ENCODE measurements at places on chromosomes 3 and 15.

- DNase-seq = no peak
These were observed 216.7 kb downstream of the PTPRG start for GRCh38 chr3:61778095-61778494.

DNA sequence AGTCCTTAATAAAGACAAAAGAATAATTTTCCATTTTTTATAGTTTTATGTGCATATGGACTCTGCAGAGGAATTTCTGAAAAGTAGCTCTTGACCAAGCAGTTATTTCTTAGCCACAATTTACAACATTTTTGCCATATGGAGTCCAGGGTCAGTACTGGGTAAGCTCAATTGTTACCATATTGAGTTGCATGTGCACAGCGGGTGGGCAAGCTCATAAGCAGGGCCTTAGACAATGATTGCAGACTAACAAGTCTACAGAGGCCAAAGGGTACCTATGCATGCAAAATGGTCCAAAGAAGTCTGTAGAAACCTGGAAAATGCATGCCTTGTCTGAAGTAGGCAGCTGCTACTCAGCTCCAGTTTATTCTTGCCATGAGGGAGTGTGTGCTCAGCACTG, 19.0 kb upstream of the ARHGEF26 start:
- no peak for DNase-seq

DNA sequence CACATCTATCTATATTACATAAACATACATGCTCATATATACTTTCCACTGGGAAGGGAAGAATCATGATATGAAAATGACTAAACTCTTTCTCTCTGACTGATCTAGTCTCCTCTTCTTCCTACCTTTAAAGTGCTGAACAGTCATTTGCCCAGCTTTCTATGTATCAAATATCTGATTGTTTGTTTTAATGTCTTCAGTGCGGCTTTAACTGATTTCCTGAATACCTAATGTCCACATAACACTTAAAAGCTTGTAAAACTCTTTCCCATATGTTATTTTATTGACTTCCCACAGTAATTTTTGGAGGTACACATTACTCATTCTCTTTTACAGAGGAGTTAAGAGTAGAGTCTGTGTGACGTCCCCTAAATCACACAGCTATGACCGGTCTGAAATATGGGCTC, 28.2 kb downstream of the CPOX start:
- no peak for DNase-seq

DNA sequence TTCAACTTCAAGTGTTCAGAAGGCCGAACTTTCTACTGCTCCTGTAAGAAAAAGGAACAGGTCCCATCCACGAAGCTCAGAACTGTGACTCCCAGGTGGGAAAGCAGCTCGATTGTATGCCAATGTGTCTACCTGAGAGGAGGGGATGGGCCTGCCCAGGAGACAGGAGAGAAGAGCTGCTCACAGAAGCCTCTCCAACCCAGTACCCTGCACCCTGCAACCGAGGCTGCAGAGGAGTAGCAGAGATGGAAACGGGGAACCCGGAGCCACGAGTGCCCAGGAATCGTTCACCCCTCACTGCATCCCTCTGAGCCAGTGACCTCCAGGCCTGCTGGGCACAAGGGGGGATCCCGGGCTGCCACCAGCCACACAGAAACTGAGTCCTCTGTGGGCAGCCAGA, 86.5 kb upstream of the PRR23E start:
- DNase-seq = peak; percentile 62

DNA sequence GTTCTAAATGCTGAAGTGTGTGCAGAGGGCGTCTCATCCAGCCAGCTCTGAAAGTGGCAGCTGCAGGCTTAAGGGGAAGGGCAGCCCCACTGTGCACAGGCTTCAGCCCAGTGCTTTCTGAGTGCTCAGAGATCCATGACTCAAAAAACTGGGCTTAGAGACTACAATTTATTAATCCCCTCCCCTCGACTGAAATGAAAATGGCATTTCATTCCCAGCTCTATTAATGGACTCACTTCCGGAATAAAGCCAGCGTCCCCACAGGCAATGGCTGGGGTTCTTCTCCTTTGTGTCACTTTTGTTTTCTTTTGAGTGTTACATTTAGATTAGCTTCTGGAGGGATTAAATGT, 55.5 kb upstream of the PLXNA1 start:
- no peak for DNase-seq
